ENCODE measurements at places on chromosomes 4 and X. TPM values are rescaled to one million over a fixed set of nuclear protein-coding genes. Genes with fewer than 3 reads are reported as not detected.

DNA sequence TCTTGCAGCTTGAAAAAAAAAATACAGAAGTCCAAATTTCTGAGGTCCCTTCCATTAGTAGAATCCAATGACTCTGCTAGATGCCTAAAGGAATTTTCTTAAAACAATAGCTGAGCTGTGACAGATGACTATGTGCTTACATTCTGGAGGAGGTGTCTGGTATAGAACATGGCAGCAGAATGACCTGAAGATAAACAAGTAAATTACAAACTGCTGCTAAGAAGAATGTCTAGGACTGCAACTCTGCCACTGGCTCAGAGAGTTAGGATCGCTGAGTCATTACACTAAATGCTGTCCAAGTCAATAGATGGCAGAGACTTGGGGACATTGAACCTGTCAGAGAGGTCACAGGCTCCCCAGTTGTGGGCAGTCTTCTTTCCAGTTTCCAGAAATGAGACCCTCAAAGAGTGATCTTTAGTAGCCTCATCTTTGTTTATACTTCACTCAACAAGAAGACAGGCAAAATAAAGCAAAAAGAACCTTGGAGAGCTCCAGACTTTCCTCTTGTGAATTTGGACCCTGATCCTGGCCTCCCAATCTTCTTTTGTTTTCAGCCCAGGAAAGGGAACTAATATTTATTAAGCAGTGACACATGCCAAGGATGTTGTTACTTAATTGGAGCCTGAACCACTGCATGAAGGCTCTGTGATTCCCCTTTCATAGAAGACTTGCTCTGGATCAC, 56.4 kb upstream of the SCML1 start:
- no peaks in the 10 kb centered on the region for H3K27me3 ChIP-seq
- H3K4me3 ChIP-seq = no peak overlapping the region
- H3K36me3 ChIP-seq = no peaks in the 10 kb centered on the region

The GRIPAP1 gene
- 30.1 TPM for total RNA-seq

- H3K4me3 ChIP-seq = no peak overlapping the region
- no peaks in the 10 kb centered on the region for H3K4me1 ChIP-seq
- H3K27ac ChIP-seq = no peak overlapping the region
- H3K36me3 ChIP-seq = no peaks in the 10 kb centered on the region
- H3K27me3 ChIP-seq = no peaks in the 10 kb centered on the region
- DNase-seq = no peak
Observed at GRCh38 chr4:15913631-15913970, 24.9 kb downstream of the FGFBP1 start.

DNA sequence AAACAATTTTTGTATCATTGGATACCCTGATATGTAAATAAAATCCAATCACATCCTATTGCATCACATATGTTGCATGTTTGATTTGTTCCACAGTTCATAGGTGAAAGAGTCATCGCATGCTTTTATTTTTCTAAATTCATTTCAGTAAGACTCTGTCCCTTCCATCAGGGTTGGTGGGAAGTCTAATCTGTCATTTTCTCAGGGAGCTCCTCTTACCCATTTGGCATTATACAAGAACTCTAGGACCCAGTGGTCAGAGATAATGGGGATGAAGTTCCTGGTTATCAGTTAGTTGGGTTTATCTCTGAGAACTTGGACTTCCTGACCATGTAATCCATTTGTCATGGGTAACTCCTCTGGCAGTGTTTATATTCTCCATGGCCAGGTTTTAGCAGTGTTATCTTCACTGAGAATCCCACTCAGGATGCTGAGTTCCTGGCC, 227.1 kb upstream of the JADE1 start:
- H3K4me3 ChIP-seq = no peak overlapping the region
- no peak for DNase-seq
- H3K4me1 ChIP-seq = peaks cover 12% of the 10 kb centered on the region
- H3K36me3 ChIP-seq = no peaks in the 10 kb centered on the region

Measured in neural progenitor cell (in vitro differentiated cells).